ENCODE measurements at places on chromosomes 4 and X.

DNA sequence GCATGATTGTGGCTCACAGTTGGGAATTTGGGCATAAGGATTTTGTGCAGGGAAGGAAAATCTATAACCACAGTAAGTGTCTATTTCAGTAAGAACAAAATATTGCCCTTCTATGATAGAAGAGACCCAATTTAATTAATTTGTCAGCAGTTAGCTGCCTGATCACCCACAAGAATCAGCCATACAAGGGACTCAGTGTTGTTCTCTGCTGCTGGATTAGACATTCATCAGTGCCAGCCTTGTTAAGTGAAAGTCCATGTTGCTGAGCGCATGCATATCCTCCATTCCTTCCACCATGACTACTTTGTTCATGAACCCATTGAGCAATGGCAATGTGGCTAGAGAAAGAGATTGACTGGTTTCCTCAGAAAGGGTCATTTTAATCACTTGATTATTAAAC lies 125.3 kb upstream of the PDHA2 start:
- no peak for DNase-seq

DNA sequence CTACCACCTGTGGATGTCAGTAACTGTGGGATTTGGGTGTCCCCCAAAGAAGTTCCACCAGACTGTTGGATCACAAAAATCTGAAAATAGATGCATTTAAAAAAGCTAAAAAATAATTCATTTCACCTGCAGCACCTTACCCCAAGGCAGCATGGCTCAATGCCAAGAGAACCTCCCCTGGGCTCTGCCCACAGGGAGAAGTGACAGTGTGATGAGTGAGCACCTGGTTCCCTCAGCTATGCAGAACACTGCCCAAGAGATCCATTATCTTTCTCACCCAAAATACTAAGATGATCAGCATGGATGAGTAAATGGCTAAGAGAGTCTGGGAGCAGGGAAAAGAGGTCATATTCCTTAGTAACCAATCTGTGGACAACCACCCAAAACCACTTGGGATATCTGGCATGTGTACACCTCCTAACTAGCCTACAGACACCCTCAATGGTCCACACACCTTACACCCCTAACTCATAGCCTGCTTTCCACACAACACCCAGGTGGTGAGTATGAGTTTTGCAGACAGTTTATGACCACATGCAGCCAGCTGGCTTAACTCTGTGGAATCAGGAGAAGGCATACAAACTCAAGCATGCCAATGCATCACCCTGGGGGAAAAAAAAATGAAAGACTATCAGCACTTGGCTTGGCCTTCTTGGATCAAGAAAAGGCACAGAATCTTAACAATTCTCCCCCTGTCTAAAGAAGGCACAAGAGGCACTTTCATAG lies 416.5 kb upstream of the SMIM31 start:
- no peak for DNase-seq

DNA sequence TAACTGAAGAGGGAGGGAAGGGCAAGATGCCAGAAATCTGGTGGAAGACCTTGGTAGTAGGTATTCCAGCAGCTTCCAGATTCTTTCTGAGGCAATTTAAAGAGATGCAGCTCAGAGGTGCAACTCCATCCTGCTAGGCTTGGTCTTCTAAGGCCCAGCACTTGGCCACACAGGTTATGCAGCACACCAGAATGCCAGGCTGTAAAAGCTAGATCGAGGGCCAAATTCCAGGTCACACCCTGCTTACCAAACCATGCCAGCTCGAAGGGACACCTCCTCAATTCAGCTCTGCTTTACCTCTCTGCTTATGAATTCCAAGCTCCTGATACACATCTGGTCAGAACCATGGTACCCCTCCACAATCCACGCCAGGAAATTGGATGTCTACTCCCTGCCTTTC lies 19.8 kb upstream of the ATXN3L start:
- DNase-seq = no peak

- no peak for DNase-seq
These were observed 435 bp downstream of the DCX start for GRCh38 chrX:111411557-111411956.

DNA sequence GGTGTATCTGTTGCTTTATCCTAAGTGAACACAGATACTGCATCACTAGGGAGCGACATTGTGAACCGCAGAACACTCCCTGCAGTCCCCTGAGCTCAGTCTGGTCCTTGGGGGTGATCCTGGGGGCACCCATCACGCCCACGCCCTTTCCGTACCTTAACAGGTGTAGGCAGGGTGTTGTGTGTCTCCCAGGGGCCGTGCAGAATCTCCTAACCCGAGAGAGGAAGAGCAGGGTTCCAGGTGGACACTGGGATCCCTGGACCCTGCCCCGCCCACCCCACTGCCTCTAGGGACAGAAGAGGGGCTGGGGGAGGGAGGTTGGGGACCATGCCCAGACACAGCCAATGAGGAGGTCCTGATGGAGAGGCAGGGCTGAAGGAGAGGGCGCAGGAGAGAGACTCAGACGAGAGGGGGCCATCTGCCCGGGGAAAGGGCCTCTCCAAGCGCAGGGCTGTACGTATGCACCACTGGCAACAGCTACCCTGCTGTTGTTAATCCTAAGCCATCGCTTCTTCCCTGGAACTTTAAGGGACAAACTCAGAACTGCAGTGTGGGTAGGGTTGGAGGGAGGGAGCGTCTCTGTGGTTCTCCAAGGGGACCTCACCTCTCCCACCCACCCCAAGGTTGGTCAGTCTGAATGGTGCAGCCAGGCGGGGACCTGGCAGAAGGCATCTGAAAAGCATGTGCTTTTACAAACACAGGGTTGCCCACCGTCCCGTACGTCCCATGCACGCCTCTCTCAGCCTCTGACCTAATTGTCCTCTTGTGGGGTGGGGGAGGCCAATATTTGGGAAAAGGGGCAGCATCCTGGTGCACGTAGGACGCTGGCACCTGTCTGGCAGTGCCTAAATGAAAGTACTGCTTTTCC lies 2.5 kb downstream of the P2RY8 start:
- no peak for DNase-seq

DNA sequence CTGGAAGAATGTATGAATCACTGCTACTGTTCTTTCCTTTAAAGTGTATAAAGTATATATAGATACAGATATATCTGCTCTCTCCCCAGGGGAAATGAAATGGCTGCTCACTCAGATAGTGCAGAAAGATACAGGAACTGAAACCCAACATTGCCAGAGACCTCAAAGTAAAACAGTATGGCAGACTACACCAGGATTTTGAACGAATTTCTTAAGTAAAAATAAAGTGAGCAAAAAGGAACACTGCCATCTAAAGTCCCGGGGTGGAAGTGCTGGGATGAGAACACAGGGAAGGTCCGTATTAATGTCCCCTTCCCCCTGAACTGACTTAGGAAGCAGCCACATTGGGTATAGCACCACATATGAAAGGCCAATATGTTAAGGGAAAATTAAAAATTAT lies 93.4 kb downstream of the TMA16 start:
- peak; percentile 1 for DNase-seq

DNA sequence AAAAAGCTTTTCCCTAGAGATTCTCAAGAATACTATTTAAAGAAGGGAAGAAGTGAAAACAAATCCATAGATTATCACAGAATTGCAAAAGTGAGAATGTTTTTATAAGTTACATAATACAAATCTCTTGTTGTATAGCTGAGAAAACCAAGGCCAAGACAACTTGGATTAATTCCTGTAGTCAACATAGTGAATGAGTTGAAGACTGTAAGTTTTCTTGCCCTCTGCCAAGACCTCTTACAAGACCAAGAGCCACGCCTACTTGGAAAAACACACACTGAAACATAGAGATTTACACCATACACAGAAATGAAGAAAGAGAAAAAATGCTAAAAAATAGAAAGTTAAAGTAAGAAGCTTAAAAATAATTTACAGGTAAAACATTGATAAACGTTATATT lies 2024.0 kb downstream of the PCDH7 start:
- DNase-seq = no peak

GRCh38 chr4:124519196-124519595 lies 193.3 kb downstream of the ANKRD50 start:
- no peak for DNase-seq

DNA sequence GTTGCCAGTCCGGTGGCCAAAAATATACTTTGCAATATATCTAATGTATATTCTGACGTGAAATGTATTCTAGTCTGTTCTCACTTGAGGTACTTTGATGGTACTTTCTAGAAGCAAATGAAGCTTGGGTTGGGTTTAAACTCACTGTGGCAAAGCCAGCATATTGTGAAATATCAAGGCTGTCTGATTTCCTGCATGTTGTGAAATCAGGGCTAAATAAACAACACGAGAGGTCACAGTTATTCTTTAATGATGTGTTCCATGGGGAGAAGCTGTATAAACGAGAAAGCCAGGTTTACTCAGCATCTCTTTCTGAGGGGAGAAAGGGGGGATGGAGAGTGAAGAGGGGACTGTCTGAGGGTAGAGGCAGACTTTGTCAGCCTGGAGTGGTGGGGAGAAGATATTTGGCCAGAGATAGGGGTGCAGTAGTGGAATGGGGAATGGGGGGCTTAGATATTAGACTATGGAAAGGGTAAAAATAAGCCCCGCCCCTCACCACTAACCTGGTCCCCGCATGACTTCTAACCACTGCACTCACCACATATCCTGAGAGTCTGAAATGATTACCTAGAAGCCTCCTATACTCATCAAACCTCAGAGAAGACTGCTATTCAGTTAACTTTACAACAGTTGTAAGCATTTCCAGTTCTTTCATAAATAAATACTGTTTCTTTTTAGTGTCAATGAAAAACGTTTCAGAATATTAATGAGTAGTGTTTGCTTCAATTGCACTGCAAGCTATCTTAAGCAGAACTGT lies 5.9 kb upstream of the SCARB2 start:
- peak; percentile 82 for DNase-seq

GRCh38 chr4:122423246-122423645 lies 33.3 kb downstream of the IL2 start:
- no peak for DNase-seq

GRCh38 chr4:113476800-113477199 lies 284.7 kb downstream of the CAMK2D start:
- peak; percentile 92 for DNase-seq

- no peak for DNase-seq
These were observed 44.5 kb downstream of the AASDH start for GRCh38 chr4:56342746-56343145.

- no peak for DNase-seq
These were observed 25.8 kb downstream of the OTUD4 start for GRCh38 chr4:145154573-145154972.

DNA sequence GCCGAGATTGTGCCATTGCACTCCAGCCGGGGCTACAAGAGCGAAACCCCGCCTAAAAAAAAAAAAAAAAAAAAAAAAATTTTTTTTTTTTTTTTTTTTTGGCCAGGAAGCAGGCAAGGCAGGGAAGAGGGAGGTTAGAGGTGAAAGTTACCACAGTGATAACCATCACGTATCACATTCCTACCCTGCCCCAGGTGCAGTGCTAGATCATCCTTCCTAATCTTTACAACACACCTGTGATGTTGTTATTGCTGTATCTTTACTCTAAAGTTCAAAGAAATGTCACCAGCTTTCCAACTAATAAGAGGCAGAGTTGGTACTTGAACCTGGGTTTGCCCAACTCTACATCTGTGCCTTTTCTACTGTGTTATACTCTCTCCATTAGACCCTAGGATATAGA lies 7.2 kb upstream of the LIMCH1 start:
- no peak for DNase-seq

GRCh38 chr4:124484008-124484407 lies 228.5 kb downstream of the ANKRD50 start:
- DNase-seq = no peak

DNA sequence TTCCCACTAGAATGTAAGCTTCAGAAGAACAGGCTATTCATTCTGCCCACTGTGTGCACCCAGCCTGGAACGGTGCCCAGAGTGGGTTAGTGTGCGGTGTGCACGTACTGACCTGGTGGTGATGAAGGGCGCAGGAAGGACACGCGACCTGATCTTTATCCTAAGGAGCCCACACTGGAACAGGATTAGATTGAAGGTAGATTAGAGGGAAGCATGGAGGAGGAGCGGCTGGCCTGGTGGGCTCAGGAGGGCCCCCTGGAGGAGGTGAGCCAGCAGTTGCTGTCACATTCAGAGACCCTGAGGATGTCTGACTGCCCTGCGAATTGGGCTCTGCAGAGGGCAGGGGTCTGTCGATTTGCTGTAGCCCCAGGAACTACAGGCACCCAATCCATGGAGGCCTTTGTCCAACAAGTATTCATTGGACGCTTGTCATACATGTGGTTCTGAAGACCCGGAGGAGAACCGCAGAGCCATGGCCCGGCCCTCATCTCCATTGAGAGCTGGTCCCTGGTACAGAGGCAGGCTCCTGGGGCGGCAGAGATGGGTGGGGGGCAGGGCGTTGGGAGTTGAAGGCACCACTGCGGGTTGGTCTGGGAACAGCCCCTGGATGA lies 73.2 kb downstream of the HTRA3 start:
- DNase-seq = no peak

DNA sequence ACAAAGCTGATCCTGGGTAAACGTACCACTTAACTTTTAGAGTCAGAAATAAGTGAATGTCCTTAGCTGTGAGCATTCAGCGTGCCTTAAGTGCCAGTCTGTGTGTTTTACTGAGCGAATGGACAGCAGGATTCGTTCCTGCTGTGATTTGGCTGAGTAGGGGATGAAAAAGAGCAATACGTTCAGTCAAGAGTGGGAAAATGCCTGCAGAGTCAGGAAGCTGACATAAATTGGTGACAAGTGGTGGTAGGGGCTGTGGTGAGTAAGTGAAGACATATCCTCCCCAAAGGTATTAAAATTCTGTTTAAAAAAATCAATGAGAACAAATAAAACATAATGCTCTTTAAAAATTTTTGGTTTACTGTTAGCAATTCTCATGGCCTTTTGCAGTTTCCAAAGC lies 56.6 kb upstream of the TNIP3 start:
- DNase-seq = no peak

DNA sequence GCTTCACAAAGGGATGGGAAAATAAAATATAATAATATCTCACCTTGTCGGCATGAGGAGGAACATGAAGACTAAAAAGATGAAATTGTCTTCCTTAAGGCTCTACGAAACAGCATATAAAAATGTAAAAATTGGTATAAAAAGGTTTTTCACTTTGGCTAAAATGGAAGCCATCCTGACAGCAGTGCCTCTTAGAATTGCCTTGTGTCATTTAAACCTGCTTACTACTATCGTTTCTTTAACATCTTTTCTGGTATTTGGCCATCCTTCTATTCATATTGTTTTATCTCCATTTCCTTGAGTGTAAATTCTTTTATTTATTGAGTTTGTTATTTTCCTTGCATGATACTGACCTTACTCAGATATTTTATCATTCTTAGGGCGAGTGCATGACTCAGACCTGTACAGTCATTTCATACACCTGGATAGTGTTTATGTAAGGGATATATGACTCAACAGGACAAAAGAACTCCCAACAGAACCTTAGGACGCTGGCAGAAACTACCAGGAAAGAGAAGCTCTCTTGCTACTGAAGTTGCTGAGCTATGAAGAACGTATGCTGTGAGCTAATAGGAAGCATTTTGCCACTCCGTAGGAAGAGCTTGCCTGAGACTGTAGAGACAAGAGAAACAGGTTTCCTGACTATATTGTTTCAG lies 5.8 kb upstream of the CDKN2AIP start:
- DNase-seq = peak; percentile 99

DNA sequence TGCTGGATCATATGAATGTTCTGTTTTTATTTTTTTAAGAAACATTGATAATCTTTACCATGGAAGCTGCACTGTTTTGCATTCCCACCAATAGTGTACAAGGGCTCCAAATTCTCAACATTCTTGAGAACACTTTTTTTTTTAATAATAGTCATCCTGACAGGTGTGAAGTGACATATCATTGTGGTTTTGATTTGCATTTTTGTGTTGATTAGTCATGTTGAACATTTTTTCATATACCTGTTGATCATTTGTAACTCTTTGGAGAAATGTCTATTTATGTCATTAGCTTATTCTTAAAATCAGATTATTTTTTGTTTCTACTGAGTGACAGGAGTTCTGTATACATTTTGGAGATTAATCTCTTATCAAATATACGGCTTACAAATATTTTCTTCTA lies 408.5 kb downstream of the GLUD2 start:
- DNase-seq = peak; percentile 24

All from epithelial cell of esophagus (primary cell).